ENCODE measurements at places on chromosomes 7 and 10.

DNA sequence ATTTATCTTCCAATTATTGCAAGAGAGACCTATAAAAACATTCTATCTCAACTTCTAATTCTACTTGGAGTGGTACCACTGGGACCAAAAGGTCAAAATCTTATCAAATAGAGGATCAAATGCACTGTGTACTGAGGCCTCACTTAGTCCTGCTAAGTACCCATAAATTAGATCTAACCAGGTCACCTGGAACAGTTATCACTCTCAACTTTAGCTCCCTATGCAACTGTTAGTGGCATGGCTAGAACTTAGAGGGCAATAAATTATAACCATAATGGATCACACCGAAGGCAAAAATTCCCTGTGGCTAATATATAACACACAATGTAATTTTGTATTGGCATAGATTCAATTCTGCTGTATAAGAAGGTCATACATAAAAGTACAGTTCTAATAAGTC lies 428.9 kb downstream of the PCDH15 start:
- H3K27me3 ChIP-seq = no peaks in the 10 kb centered on the region
- no peaks in the 10 kb centered on the region for H3K4me1 ChIP-seq
- H3K36me3 ChIP-seq = no peaks in the 10 kb centered on the region
- H3K27ac ChIP-seq = no peak overlapping the region
- H3K4me3 ChIP-seq = no peak overlapping the region

DNA sequence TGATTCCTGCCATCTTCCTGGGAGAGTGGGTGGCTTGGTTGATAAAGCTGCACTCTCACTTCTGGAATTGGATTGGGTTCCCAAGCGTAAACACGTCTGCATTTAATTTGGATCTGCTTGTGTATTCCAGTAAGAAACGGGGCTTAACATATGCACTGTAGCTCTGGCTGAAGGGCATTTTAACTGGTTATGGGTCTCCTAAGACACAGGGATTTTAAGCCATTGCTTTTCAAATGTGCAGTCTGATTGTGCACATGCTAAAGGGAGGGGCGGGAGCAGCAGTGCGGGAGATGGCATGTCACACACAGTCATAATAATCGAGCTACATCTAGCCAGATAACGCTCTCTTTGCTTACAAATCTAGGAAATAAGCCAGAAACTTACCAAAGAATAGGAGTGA lies 247.3 kb upstream of the LYZL1 start:
- no peak for DNase-seq
- H3K27ac ChIP-seq = no peak overlapping the region
- H3K36me3 ChIP-seq = no peaks in the 10 kb centered on the region
- peaks cover 20% of the 10 kb centered on the region for H3K4me1 ChIP-seq

- no peaks in the 10 kb centered on the region for H3K36me3 ChIP-seq
- H3K4me3 ChIP-seq = no peak overlapping the region
- no peaks in the 10 kb centered on the region for H3K27me3 ChIP-seq
- no peak overlapping the region for H3K27ac ChIP-seq
- H3K4me1 ChIP-seq = no peaks in the 10 kb centered on the region
- DNase-seq = no peak
Observed at GRCh38 chr7:141461924-141462323, 89.3 kb upstream of the AGK start.

GRCh38 chr7:155579565-155579964 lies 33.2 kb upstream of the CNPY1 start:
- peaks cover under 1% of the 10 kb centered on the region for H3K4me1 ChIP-seq
- no peaks in the 10 kb centered on the region for H3K36me3 ChIP-seq
- peaks cover 43% of the 10 kb centered on the region for H3K27me3 ChIP-seq
- DNase-seq = peak; percentile 44

- no peak overlapping the region for H3K4me3 ChIP-seq
- H3K36me3 ChIP-seq = no peaks in the 10 kb centered on the region
- no peak for DNase-seq
- peak overlapping the region; percentile 86 for H3K27ac ChIP-seq
- peaks cover 92% of the 10 kb centered on the region for H3K4me1 ChIP-seq
- H3K27me3 ChIP-seq = no peaks in the 10 kb centered on the region
Observed at GRCh38 chr7:137987968-137988367, 13.9 kb downstream of the CREB3L2 start.

DNA sequence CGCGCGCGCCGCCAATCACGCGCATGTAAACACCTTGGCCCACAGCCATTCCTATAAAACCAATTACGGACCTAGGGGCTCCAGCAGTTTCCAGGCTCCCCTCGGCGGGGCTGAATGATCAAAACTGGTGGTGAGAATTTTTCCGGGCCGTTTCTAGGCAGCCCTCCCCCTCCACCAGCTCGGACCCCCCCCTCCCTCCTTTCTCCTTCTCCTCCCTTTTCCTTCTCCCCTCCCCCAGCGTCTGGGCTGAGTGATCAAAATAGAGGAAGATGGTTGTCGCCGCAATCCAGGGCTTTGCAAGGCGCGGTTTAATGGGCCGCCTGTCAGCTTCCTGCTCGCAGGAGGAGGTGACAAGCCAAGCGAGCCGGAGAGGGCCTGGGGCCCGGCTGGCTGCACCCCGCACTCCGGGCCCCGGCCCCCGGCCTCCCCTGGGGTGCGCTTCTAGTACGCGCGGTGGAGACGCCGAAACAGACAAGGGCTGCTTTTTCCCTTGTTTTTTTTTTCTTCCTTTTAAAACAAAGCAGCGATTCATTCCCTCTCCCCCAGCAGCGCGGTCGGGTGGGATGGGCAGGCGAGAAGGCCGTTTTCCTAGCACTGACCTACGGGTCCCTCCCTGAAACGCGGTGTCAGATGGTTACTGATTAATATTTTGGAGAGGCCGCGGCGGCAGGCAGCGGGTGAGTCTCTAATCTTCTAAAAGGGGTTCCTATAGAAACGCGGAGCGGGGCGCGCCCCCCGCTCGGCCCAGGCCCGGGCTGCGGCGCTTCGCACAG lies 528 bp upstream of the TNRC18 start:
- H3K4me1 ChIP-seq = peaks cover 4% of the 10 kb centered on the region
- no peaks in the 10 kb centered on the region for H3K27me3 ChIP-seq
- DNase-seq = peak; percentile 98
- H3K36me3 ChIP-seq = peaks cover 4% of the 10 kb centered on the region
- peak overlapping the region; percentile 90 for H3K4me3 ChIP-seq

DNA sequence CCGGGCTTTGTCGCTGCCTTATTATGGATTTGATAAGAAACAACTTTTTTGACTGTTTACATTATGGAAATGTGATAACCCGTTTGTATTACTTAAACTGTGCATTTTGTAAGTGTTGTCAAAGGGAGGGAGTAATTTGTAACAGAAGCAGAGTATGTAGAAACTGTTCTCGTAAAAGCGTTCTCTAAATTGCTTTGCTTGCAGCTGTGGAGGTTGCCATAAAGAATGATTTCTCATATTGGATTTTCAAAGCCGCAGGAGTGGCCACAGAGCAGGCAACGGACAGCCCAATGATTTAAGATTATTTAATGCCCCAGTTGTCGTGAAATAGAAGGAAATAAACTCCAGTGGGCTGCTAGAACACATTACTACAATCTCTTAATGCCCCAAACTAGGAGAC lies 114.0 kb upstream of the INSYN2A start:
- no peak overlapping the region for H3K27ac ChIP-seq
- H3K36me3 ChIP-seq = no peaks in the 10 kb centered on the region
- H3K27me3 ChIP-seq = no peaks in the 10 kb centered on the region
- no peak for DNase-seq
- H3K4me3 ChIP-seq = no peak overlapping the region

- H3K27me3 ChIP-seq = no peaks in the 10 kb centered on the region
- DNase-seq = no peak
- peak overlapping the region; percentile 10 for H3K27ac ChIP-seq
- H3K36me3 ChIP-seq = no peaks in the 10 kb centered on the region
Observed at GRCh38 chr7:778968-779451, 51.9 kb upstream of the PRKAR1B start.

DNA sequence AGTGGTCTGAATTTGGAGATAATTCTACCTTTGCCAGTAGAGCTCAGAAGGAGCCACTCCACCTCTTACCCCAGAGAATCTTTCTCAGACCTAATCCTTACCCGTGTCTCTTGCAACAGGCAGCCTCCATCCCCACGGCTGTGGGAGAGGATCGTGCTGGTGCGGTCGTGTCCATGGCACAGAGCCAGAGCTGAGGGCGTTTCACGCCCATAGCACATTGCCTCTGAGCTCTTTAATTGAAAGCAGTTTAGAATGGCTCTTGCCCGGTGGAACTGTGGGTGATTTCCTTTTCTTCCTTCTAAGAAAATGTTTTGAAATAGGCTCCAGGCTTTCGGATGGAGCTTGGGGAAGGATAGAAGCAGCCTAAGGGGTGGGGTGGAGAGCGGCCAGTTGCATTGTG lies 41.5 kb downstream of the PRF1 start:
- H3K27ac ChIP-seq = no peak overlapping the region
- no peak overlapping the region for H3K4me3 ChIP-seq
- H3K4me1 ChIP-seq = no peaks in the 10 kb centered on the region
- DNase-seq = peak; percentile 45
- no peaks in the 10 kb centered on the region for H3K36me3 ChIP-seq
- no peaks in the 10 kb centered on the region for H3K27me3 ChIP-seq

DNA sequence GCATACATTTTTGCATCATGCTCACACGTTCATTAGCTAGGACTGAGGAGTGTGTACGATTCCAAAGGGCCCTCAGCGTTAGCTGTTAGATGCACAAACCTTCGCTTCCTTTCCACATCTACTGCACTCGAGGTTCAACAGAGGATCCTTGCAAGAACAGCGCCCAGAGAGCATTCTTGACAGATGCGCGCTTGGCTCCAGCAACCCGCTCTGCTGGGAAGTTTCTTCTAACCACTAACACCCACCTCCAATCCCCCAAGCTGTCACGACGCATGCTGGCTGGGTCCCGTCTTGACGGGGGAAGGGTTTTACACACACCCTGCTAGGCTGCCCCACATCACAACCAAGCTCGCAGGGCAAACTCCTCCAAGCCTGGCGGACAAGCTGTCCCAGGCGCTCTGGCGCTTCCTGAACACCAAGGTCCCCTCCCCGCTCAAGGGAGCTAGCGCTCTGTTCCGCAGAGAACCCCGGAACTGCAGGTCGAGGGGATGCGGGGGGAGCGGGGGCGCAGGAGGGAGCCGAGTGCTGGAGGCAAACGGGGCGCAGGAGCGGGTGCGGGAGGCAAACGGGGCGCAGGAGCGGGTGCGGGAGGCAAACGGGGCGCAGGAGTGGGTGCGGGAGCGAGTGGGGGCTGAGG lies 653 bp upstream of the ADRB1 start:
- no peaks in the 10 kb centered on the region for H3K27me3 ChIP-seq
- no peak overlapping the region for H3K27ac ChIP-seq
- DNase-seq = no peak
- no peaks in the 10 kb centered on the region for H3K36me3 ChIP-seq

- no peaks in the 10 kb centered on the region for H3K4me1 ChIP-seq
Observed at GRCh38 chr10:79313911-79314439, 33.3 kb upstream of the PPIF start.

- H3K27me3 ChIP-seq = no peaks in the 10 kb centered on the region
- no peak overlapping the region for H3K4me3 ChIP-seq
- H3K4me1 ChIP-seq = no peaks in the 10 kb centered on the region
- no peak overlapping the region for H3K27ac ChIP-seq
- H3K36me3 ChIP-seq = no peaks in the 10 kb centered on the region
Observed at GRCh38 chr10:70343312-70343711, 39.1 kb downstream of the LRRC20 start.

DNA sequence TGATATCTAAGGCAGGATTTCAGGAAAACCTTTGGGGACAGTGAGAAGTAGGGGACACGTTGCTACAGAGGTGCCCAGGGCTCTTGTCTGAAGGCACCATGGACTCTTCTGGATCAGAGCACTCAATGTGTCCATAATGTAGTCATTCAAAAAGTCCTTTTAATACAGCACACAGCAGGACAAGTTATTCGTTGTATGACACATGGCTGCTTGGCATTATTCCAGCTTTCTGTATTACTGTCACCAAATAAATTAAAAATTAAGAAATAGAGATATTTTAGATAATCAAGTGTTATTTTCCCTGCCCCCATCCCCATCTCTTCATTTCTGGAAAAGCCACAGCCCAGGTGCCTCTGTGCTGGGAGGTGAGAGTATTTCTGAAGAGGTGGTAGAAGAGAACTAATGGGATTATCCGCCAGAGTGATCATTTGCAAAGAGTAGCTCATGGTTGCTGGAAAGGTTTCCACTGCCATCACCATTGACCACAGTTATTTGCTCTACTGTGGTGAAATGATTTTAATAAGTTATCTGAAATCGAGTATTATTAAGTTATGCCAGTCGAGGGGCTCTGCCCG lies 83.0 kb downstream of the CXCL12 start:
- no peaks in the 10 kb centered on the region for H3K36me3 ChIP-seq
- H3K27ac ChIP-seq = no peak overlapping the region
- H3K27me3 ChIP-seq = no peaks in the 10 kb centered on the region
- no peak for DNase-seq

- no peaks in the 10 kb centered on the region for H3K36me3 ChIP-seq
- DNase-seq = no peak
- H3K4me1 ChIP-seq = no peaks in the 10 kb centered on the region
- H3K4me3 ChIP-seq = no peak overlapping the region
- H3K27ac ChIP-seq = no peak overlapping the region
Observed at GRCh38 chr7:40186586-40186985, 51.8 kb downstream of the SUGCT start.

GRCh38 chr10:108913300-108913699 lies 1010.0 kb downstream of the XPNPEP1 start:
- H3K4me1 ChIP-seq = no peaks in the 10 kb centered on the region
- no peaks in the 10 kb centered on the region for H3K36me3 ChIP-seq
- no peak overlapping the region for H3K27ac ChIP-seq
- H3K4me3 ChIP-seq = no peak overlapping the region
- peaks cover 11% of the 10 kb centered on the region for H3K27me3 ChIP-seq

DNA sequence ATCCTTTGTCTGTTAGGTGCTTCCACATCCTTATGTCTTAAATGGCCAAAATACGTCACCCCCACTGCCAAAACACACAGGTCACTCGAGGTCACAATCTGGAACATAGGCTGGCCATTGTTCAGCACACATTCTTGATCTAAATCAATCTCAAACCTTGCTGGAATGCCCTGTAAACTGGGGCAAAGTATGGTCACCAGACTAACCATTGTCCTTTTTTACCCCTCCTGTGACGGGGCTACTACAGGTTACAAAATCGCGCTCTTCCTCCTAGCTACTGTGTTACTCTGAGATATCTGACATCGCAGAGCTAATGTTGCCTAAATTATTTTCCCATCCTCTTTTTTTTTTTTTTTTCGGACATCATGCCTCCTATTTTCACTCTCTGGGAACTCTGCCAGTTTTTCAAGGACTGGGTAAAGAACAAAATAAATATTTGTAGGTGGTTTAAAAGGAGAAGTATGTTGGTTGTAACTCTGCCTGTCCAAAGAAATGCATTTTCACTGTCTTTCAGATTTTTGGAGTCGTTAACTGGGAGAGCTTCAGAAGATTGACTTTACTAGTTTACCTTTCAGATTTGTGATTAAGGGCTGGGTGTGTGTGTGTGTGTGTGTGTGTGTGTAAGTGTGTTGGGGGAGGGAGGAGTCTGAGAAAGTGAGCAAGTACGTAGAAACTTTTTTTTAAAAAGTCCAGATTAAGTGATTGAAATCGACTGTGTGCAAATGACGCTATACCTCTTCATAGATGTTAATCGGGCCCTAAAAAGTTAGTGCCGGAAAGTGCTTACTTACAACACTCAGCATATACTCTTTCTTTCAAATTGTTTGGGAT lies 942 bp upstream of the KIAA1217 start:
- no peaks in the 10 kb centered on the region for H3K4me1 ChIP-seq
- H3K36me3 ChIP-seq = no peaks in the 10 kb centered on the region
- H3K4me3 ChIP-seq = peak overlapping the region; percentile 51
- DNase-seq = no peak

- no peak overlapping the region for H3K4me3 ChIP-seq
- no peak for DNase-seq
- no peaks in the 10 kb centered on the region for H3K36me3 ChIP-seq
- H3K27me3 ChIP-seq = no peaks in the 10 kb centered on the region
- no peak overlapping the region for H3K27ac ChIP-seq
Observed at GRCh38 chr7:68787566-68787965, 810.7 kb upstream of the AUTS2 start.
